Activated CD4-positive, alpha-beta T cell treated with anti-CD3 and anti-CD28 coated beads, Interleukin-2, amount 10 ng/mL, durations not matched to agents 7 days and 5 days (primary cell): ENCODE measurements at places on chromosomes 4 and X. TPM values are rescaled to one million over a fixed set of nuclear protein-coding genes. Genes with fewer than 3 reads are reported as not detected.

AFM gene
- total RNA-seq, result not detected

PDE6B gene
- total RNA-seq, result 18.7 TPM

FGD1 gene
- 0.05 TPM for total RNA-seq

RENBP gene
- 14.2 TPM for total RNA-seq

LANCL3 gene
- total RNA-seq, result 0.46 TPM
